ENCODE measurements at places on chromosomes 16 and 17.

DNA sequence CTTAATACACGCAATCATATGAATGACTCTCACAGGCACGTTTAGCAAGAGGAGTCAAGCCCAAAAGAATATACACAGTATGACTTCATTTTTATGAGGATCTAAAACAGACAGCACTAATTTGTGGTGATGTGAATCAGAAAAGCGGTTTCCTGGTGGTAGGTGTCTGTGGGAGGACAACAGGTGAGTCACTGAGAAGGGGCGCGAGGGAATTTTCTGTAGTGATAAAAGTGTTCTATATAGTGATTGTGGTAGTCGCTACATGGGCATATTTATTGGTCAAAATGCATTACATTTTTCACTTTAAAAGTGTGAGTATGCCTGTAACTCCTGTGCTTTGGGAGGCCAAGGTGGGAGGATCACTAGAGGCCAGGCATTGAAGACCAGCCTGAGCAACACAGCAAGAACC is 7.6 kb upstream of the TNRC6A start:
- no peak for DNase-seq

GRCh38 chr16:78196502-78196901 is 97.0 kb downstream of the WWOX start:
- DNase-seq: no peak

DNA sequence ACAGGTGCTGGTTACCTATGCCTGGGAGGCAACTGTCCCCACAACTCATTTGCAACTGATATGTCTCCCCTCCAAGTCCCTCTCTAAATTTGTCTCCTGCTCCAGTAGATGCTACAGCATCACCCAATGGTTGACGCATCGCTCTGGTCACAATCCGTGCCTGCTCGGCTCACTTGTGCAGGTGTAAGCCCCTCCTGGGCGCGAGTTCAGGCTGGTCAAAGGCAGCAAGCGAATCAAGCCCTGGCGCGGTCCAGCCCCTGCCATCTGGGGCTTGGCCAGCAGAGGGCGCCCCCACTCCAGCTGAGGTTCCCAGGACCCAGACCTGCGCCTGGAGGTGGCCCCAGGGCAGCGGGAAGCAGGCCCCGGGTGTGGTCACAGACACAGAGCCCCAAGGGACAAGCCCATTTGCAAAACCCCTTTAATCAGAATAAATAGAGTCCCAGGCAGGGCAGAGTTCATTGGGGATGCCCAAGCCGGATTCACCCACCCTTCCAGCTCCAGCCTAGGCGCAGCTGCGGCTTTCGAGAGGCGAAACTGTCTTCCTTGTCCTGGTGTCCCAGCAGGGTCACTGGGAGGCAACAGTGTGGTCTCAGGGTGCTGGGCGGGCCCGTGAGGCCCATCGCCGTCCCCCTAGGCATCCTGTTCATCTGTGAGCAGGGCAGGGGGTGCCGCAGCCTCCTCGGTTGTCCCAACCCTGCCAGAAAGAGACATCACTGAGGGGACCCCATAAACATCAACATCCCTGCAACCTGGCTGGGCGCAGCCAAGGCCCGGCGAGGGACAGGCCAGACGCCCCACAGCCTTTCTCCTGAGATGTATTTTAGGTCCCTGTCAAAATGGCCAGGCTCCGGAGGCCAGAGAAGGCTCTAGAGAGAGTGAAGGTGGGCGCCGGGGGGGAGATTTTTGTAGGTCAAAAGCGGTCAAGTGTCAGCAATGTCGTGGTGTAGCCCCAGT is 15.8 kb downstream of the TMC6 start:
- no peak for DNase-seq

- DNase-seq: no peak
These were observed 62.1 kb downstream of the GPRC5B start for GRCh38 chr16:19822533-19822932.

DNA sequence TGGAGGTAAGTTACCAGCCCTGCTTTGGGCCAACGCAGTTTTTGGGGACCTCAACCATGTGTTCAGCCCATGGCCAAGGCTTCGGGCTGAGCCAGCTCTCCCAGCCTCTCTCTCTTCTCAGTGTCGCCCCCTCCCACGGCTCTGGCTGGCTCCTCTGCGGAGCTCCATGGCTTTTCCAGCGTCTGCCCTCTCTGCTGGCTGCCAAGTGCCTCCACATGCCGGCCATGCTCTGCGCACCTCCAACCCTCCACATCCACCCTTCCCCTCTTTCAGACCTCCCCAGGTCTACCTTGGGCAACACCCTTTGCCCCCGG is 23.2 kb downstream of the COTL1 start:
- DNase-seq: no peak

DNA sequence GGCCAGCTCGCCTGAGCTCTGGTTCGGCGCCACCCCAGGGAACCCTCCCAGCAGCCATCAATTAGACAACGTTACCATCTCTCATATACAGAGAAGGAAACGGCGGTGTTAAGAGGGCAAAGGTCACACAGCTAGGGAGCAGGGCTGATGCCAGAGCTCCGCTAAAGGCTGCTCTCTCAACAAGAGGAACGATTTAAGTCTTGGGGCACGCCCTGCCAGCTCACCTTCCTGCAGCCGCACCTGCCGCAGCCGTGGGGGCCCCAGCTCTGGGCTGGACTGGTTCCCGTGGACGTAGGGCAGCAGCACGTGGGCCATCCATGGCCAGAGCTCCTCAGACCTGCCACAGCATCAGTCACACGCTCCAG is 43.5 kb downstream of the PKD1 start:
- no peak for DNase-seq

- DNase-seq: peak; percentile 97
These were observed 14.6 kb upstream of the PITPNA start for GRCh38 chr17:1577182-1577581.

GRCh38 chr16:57004387-57005250 is 15.3 kb downstream of the NLRC5 start:
- no peak for DNase-seq

DNA sequence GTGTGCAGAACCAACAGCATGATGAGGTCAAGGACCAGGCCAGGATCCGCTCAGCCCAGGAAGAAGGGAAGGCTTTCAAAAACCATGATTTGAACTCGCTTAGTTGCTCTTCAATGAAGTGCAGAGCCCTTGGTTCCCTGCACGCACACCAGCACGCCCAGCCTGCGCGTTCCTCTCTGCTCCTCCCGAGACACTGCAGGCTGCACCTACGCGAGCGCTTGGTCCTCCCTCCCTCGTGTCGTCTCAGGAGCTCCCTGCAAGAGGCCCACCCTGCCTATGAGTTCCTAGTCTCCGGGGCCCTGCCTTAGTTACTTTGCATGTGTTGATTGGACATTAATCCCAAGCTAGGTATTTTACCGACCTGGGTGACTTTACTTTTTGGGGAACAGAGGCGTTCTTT is 132.9 kb upstream of the TNRC6C start:
- no peak for DNase-seq

DNA sequence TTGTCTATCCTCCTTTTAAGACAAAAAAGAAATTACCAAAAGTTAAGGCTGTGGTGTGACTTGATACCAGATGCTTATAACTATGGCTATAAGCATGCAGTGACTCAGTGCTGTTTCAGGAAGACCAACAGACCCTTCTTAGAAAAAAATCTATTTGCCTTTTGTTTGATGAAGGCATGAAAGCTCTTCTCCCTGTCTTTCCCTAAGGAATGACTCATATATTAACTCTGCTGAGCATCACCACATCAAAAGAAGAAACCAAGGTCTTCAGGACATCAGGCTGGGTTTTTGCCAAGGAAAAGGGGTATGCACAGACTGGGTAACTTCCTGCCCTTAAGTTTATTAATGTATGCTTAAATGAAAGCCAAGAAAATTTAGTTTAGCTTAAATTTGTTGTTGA is 47.1 kb downstream of the VMP1 start:
- DNase-seq: no peak

DNA sequence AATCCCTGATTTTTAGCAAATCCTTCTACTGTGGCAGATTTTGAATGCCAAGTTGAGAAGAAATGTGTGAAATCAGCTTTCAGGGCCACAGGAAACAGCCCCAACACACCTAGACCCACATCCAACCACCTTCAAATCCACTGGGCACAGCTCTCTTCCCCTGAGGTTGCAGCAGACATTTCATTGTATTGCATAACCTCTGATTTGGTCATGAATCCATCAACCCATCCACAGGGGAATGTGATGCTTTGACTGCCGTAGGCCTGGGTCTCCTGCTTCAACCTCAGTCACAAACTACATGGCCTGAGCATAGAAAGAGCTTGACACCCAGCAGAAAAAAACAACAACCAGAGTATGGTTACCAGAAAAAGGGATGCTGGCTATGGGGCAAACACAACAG is 145.6 kb downstream of the GSG1L start:
- no peak for DNase-seq

GRCh38 chr17:68578236-68578635 is 22.9 kb downstream of the FAM20A start:
- DNase-seq: no peak

DNA sequence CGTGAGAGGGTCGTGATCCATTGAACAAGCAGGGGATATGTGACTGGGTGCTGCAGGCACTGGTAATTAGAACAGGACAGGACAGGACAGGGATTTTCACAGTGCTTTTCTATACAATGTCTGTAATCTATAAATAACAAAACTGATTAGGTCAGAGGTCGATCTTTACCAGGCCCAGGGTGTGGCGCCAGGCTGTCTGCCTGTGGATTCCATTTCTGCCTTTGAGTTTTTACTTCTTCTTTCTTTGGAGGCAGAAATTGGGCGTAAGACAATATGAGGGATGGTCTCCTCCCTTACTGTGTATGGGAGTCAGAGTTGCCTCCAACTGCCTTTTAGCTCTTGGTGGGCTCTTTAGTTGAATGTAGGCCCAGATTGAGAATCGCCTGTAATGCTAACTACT is 1.5 kb upstream of the ZNF764 start:
- no peak for DNase-seq

DNA sequence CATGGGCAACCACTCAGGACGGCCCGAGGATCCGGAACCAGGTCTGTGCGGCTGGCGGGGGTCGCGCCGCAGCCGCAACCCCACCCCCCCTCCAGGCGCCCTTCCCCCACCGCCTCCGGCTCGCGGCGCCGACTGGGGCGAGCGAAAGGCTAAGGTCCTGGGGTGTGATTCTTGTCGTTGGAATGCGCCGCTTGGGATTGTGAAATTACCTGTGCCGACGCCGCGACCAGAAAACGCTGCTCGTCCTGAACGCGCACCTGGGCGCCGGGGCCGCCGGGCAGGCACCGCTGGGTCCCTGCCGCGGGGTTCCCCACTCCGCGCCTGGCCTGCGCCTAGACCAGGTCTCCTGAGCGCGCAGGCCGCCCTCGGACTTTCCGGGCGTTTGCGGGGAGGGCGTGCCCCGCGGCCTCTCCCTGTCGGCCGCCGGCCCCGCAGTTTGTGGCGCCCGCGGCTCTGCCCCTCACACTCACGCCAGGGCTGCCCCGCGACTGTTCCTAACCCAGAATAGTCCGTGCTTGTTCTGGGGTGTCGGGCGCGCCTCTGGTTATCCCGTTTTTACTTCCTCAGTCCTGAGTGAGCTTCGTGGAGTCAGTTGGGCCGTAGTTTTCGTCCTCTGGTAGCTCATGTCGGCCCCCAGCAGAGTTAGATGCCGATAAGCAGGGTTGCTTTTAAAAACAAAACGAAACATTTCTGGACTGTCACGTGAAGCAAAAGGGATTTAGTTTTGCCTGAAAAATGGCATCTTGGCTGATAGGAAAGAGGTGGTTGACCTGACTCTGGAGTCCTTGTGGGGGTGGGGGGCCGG is 147.2 kb downstream of the SPECC1 start:
- DNase-seq: no peak

- DNase-seq: no peak
These were observed 41.1 kb upstream of the DHX8 start for GRCh38 chr17:43442711-43443110.

- no peak for DNase-seq
These were observed 13.0 kb downstream of the CPNE7 start for GRCh38 chr16:89588413-89589109.

DNA sequence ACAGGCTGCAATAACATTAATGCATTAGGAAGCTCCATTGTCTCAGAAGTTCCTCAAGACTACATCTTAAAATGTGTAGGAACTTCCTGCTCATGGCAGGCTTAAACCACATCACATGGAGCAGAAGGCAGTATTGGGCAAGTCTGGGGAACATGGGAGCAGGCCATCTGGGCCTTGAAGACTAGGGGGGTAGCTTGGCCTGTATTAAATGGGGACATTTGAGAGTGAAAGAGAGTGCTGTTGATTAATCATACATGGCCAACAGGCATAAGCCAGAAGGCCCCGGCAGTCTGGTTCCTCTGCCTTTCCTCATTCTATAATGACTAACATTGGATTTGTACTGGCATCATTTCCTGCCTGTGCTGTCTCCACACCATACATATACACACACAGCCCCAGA is 25.2 kb upstream of the SLC5A11 start:
- no peak for DNase-seq

GRCh38 chr16:48565752-48566151 is 44.2 kb downstream of the N4BP1 start:
- DNase-seq: no peak

- DNase-seq: peak; percentile 71
These were observed 7.3 kb downstream of the NR1D1 start for GRCh38 chr17:40093005-40093579.

- DNase-seq: no peak
These were observed 13.7 kb upstream of the BCO1 start for GRCh38 chr16:81224824-81225223.

- no peak for DNase-seq
These were observed 1775.3 kb downstream of the TP53TG3F start for GRCh38 chr16:35234679-35235078.

DNA sequence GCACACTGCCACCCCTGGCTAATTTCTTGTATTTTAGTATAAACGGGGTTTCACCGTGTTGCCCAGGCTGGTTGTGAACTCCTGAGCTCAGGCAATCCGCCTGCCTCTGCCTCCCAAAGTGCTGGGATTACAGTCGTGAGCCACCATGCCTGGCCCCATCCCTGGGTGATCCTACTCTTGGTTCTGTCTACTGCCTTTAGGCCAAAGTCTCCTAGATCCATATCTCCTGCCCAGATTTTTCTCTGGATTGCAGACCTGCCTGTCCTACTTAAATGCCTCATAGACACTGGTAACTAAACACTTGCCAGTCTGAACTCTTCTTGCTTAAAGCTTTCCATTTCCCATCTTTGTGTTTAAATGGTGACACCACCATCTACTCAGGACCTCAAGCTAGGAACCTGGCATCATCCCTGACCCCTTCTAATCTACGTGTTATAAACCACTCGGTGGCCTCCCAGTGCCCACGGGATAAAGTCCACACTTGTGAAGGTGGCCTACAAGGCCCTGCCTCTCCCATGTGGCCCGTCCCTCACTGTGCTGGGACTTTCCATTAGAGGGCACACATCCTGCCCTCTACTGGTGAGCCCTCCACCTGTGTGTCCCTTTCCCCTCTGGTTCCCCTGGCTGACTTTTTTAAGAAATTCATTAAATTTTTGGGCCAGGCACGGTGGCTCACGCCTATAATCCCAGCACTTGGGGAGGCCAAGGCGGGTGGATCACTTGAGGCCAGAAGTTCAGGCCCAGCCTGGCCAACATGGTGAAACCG is 51.1 kb downstream of the USP43 start:
- no peak for DNase-seq
